CD4-positive, alpha-beta T cell treated with Interleukin-6 at 100 ng/mL for 8 hours (primary cell): ENCODE measurements at places on chromosomes 1 and 21.

GRCh38 chr1:198185146-198185545 lies 28.3 kb downstream of the NEK7 start:
- no peak for DNase-seq

DNA sequence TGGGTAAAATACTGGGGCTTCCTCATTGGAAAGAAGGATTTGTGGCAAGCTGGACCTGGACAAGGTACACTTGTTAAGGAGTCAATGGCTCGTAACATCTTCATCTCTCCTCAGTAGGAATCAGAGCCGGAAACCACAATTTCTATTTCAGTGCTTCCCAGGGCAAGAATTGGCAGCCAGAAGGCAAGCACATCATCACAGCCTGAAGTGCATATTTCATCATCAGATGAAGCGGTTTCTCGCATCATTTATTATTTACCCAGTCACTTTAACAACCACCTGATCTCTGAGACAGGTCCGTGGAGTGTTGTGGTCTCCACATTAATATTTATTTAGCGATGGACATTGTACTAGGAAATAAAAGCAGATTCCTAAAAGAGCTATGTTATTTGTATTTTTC lies 55.0 kb downstream of the KCNJ15 start:
- DNase-seq: no peak

- no peak for DNase-seq
Measured at GRCh38 chr1:5265438-5266075, 611.1 kb downstream of the AJAP1 start.

- DNase-seq: no peak
Measured at GRCh38 chr21:15020797-15021196, 44.0 kb downstream of the NRIP1 start.

DNA sequence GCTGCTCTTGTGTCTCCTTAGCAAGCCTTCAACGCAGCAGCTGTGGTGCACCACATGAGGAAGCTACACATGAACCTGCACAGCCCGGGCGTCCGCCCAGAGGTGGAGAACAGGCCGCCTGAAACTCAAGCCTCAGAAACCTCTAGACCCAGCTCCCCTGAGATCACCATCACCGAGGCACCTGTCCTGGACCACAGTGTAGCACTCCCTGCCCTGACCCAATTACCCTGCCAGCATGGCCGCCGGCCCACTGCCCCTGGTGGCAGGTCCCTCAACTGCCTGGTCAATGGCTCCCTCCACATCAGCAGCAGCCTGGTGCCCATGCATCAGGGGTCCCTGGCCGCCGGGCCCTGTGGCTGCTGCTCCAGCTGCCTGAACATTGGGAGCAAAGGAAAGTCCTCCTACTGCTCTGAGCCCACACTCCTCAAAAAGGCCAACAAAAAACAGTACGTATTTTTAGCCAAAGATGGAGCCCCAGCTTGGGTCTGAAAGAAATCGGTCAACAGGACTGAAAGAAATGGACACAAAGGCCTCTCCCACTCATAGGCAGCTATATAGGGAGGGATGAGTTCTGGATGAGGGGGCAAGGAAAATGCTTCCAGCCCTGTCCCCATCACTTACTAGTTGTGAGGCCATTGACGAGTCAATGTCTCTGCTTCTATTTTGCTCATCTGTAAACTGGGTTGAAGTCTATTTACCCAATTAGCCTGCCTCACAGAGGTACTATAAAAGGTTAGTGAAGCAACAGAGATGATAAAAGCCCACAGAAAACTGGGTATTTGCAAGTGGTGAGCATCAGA lies 28.5 kb downstream of the CAMK1G start:
- DNase-seq: no peak

DNA sequence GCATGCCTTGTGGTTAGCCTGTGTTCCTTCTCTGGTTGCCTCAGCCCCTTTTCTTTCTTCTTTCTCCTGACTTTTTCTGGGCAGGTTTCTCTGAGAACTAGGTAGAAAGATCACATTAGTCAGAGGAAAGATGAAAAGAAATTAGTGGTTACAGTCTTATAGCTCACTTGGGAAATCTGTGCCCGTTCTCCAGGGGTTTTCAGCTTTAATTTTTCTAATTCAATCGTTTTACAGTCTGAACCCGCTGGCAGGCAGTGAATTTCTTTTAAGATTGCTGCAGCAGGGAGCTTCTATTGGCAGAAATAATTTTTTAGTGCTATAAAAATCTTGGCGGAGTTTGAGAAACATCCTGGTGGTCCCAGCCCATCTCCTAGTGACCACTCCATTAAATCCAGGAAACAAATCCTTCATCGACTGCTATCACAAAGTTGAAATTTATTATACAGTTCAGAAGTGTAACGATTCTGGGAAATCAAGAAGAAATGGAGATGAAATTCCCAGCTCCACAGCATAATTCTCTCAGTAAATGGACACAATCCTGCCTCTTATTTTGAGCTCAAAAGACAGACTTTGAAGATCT lies 113.1 kb downstream of the PCP4 start:
- DNase-seq: no peak

- no peak for DNase-seq
Measured at GRCh38 chr1:192810253-192810880, 1.5 kb downstream of the RGS2 start.

DNA sequence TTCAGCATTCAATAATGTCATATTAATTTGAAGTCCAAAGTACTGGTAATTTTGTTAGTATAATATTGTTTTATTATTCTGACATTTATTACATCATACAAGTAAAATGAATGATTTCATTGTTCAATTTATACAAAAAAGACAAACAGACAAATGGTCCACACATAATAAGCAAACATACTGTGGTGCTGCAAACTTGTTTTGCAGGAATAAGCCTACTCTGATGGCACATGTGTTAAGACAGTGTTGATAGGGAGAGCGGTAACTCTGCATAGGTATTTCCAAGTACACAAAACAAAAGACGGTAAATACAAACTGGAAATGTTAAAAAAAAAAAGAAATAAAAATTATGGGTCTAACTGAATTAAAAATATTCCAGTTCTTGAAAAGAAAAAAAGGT lies 59.7 kb upstream of the DPYD start:
- DNase-seq: no peak

DNA sequence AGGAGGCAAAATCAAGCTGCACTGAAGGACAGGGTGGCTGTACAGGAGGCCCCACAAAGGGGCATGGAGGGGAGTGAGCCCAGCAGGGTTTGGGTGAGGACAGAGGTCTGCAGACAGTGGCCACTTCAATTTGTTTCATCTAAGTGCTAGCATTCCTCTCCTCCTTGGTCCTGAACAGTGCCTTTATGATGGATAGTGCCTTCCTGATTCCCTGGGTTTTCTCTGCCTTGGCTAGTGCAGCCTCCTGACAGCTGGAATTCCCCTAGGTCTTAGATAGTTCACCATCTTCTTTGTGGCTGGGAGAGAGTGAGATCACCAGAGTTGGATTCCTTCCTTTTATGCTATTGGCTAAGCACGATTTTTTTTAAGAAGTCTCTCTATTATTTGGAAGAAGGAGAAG lies 3.8 kb upstream of the HPCAL4 start:
- DNase-seq: no peak

DNA sequence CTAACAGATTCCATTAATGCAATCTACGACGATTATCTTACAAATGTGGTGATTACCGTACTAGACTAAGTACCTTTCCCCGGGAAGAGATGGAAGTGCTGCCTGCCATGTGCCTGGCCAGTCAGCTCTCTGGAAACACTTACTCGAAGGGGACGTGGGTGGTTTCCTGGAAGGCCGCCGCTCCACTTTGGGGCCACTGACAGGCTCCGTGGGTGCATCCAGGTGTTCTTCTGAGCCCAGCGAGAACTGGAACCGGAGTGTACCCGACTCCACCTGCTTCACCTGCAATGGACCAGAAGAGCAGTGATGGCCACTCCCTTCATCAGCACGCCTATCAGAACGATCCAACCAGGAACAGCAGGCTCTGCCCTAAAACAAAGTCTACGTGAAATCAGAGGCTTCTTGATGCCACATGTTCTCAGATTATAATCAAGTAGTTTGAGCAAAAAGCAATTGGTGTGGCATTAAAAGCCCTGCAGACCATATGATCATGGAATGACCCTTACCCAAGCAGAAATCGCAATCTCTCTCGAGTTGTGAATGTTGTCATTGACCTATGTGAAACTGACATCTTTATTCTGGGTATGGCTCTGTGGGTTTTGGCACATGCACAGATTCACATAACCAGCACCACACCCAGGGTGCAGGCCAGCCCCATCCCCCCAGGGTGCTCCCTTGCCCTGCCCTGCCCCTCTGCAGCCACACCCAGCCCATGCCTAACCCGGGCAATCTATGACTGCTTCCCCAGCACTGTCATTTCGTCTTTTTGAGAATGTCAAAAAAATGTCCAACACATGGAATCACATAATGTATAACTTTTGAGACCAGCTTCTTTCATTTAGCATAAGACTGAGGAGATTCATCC lies 64.5 kb downstream of the NPHP4 start:
- DNase-seq: no peak

GRCh38 chr1:213277036-213277435 lies 226.0 kb downstream of the RPS6KC1 start:
- no peak for DNase-seq

DNA sequence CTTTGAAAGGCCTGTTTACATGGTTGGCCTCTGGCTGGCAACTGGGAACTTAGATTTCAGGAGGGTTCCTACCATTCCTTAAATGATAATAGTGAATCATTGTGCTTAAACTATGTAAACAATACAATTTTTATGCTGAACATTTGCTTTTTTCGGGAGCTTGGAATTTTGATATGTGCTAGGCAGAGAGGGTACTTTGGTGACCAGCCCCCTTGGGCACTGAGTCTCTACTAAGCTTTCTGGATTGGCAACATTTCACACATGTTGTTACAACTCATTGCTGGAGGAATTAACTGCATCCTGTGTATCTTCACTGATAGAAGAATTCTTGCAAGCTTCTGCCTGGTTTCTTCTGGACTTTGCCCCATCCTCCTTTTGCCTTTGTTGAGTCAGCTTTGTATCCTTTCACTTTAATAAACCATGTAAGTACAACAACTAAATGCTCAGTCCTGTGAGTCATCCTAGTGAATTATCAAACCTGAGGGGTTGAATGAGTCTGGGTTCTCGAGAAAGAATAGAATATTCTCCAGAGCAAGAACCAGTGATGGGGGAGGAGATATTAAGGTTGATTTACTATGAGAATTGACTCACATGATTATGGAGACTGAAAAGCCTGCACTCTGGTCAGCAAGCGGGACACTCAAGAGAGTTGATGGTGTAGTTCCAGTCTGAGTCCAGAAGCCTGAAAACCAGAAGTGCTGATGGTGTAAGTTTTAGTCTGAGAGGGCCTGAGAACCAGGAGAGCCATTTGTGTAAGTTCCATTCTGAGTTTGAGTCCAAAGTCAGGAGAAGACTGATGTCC lies 3.1 kb upstream of the SLC16A4 start:
- DNase-seq: no peak

GRCh38 chr1:96346719-96347118 lies 374.9 kb upstream of the PTBP2 start:
- no peak for DNase-seq
